ENCODE measurements at places on chromosomes 3 and 15. TPM values are rescaled to one million over a fixed set of nuclear protein-coding genes. Genes with fewer than 3 reads are reported as not detected.
A peak's percentile ranks its signal among the peaks of the same experiment; 100 is the strongest.

GRCh38 chr3:53151870-53152660, 8.9 kb upstream of the PRKCD start:
- no peak for DNase-seq

- no peak for DNase-seq
Observed at GRCh38 chr3:115021061-115021460, 126.0 kb downstream of the ZBTB20 start.

DNA sequence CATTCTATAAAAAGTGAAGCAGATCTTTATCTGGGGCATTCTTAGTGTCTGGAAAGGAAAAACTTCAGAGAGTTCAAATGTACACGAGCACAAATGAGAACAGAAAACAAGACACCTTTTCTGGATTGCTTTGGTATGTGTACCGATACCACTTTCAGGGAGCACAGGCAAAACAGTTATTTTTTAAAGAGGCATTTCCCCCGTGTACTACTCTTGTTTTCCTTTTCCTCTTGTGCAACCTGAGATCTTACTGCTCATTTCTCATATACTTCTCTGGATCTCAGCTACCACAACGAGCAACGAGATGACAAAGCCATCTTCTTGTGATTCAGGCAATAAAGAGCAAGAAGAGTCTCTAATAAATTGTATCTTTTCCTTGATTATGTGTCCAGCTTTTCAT, 463.6 kb downstream of the SHQ1 start:
- DNase-seq = no peak

GRCh38 chr3:126440709-126440995, 35.0 kb downstream of the ZXDC start:
- no peak for DNase-seq

DNA sequence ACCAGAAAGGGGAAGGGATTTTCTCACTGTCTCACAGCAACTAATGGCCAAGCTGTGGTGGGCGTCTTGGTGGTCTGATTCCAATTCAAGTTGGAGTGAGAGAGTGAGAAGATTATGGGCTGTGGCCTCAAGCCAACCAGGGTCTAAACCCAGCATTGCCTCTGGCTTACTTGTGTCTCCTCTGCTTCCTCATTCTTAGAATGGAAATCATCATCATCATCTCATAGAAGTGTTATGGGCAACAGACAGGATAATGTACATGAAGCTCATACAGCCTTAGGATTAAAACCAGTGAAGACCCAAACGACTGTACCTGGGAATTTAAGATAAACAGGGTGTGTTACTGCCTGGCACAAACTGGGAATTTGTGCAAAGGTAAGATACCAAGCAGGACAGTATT, 29.1 kb upstream of the IREB2 start:
- DNase-seq = no peak

DNA sequence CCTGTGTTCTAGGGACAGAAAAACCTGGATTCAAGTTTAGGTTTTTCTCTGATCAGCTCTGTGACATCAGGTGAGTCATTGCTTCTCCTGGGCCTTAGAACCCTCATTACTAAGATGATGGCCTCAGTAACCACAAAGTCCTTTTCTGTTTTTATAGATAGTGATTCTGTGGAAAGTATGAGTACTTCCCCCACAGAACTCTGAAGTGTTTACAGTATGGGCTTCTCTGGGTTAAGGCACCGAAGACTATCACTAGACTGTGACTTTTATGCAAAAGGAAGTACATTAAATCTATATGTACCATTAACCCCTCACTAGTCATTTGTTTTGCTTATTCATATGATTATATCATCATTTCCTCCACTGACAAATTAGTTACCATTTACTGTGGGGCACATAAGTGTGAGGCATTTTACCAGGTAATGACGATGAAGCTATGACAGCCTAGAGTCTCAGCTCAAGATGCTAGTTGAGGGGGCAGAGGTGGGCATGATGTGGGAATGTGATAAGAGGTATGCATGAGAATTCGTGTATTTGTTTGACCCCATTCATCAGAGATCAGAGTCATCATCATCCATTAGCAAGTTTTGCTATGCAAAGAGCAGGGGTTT, 15.0 kb upstream of the RORA start:
- no peak for DNase-seq

SH3GL3 gene
- total RNA-seq = 1.4 TPM

- DNase-seq = no peak
Observed at GRCh38 chr3:105746231-105746996, 122.4 kb downstream of the CBLB start.

SYNM gene
- total RNA-seq = 3.5 TPM

RAD51 gene
- 29.2 TPM for total RNA-seq

DNA sequence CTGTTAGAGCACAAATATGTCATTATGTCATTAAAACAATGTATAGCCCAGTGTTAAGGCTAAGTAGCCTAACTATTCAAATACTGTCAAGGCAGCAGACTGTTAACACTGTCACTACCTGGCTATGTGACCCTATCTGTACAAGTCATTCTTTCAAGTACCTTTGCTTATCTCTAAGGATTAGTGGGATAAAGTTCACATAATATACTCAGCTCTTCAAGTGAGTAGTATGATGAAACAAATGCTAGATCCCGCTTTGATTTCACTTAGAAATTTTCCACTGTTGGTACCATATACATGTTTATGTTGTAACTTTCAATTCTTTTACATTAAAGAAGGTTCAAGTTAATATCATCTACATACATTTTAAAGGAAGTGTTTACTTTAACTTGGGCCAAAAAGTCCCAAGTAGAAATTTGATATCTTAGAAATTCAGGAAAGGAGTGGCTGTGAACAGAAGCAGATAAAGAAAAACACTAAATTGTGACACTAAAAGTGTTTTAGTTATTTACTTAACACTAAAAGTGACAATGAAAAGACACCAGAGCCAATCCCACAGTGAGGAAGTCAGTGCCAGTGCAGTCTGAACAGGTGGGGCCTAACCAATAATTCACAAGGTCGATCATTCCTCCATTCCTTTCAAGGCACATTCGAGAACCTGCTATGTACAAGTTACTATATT, 4.8 kb upstream of the RFX7 start:
- DNase-seq = no peak

GOLGA8M gene
- total RNA-seq = 0.82 TPM

TUSC7 gene
- total RNA-seq = not detected

DNA sequence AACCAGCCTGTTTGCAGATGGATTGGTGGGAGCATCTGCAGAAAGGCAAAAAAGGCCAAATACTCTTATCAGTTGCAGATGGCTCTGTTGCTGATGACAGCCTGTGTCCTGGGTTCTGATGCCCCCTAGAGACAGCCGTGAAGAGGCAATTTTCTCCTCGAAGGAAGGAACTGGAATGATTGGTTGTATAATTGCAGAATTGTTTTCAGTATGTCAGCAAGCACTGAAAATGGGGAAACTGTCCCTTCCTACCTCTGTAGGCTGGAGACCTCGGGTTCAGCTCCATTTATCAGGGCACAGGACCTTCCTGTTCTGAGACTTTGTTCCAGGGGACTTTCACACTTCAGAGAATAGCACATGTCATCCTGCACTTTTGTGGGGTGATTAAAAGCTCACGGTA, 103.0 kb downstream of the PGPEP1L start:
- peak; percentile 12 for DNase-seq

WWTR1 gene
- 34.5 TPM for total RNA-seq

DNA sequence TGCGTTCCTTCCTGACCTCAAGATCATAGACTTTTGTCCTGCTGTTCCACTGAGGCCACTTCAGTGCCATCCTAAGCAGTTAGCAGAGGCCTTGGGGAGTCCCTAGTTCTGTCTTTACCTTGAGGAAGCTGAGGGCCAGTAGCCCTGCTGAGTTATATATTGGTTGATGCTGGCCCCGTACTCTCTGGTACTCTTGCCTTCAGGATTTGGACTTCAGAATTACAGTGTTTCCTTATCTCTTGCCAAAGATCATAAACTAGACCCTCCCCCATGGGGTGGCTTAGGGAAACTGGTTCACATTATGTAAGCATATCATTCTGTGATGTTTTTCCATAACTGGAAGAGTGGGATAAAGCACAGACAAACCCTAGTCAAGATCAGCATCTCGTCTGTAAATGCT, 33.2 kb downstream of the KBTBD12 start:
- no peak for DNase-seq

PIF1 gene
- 53.2 TPM for total RNA-seq

DNA sequence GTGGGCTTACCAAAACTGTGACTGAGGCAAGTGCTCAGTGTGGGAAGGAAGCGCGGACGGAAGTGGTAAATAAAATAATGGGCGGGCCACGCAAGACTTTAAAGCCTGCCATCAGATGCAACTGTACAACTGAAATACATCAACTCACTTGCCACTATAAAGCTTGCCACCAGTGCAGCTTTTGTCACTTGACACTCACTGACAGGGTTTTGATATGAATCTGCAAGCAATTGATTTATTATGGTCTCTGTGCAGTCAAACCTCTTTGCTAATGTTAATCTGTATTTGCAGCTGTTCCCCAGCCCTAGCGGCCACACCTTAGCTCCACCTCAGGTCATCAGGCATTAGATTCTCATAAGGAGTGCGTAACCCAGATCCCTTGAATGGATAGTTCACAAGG, 2.3 kb upstream of the GFM1 start:
- no peak for DNase-seq

- DNase-seq = no peak
Observed at GRCh38 chr3:30188713-30189112, 417.7 kb upstream of the TGFBR2 start.

DNA sequence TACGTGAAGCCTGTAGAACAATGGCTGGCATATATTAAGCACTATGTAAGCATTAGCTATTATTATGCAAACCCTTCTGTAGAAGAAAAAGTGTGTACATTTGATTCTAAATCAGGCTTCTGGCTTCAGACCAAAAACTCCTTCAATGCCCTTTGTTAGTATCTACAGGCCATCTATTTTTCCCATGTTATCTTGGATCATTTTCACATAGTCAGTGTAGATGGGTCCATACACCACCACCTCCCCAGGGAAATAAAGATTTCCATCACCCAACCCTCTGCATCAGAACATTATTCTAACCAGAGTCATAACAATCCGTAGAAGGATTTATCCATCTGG, 8.0 kb upstream of the KLHL6 start:
- DNase-seq = no peak

DNA sequence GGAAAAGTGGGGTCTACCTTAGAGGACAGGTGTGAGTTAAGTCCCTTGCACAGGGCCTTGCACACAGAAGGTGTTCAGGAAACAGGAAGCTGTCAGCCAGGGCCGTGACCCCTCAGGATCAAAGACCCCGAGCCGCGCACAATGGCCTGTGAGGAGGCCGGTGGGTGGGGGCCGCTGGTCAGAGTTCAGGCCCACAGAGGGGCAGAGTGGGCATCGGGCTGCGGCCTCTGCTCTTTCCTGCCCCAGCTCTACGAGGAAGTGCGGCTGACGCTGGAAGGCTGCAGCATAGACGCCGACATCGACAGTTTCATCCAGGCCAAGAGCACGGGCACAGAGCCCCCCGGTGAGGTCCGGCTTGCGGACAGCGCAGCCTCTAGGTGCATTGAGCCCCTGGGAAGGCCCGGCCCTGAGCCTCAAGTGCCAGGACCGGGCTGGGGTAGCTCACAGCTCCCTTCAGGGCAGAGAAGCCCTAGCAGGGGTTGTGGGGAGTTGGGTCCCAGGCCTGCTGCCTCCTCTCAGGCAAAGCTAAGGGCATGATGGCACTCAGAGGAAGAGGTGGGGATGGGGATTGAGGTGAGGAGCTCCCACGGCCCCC, 37.2 kb downstream of the PSTPIP1 start:
- no peak for DNase-seq

GAP43 gene
- 42.9 TPM for total RNA-seq

DNA sequence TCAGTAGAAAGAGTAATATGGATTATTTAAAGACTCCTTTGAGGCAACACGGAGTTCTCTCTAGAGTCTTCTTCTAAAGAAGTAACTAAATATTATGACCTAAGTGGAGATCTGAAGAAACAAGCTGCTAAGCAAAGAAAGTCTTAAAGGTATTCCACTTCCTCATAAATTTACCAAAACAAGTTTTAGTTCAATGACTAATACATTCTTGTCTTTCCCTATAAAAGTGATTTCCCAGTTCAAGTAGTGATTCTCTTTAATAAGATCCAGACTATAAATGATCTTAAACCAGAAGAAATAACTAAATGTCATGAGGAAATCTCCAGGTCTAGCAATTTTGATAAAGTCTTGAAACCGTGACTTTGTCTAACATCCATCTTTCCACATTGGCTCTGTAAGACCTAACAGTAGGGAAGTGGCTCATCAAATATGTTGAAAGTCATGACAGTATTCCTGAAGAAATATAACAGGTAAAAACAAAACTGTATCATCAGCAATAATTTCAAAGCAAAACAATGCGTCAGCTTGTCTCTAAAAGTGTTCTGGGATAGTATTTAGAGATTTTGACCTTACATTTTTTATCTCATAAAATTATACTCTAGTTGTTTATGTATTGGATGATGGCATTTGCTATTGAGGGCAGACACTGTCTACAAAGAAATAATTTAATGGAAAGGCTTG, 51.8 kb upstream of the NEDD4 start:
- DNase-seq = no peak

ARHGEF26 gene
- total RNA-seq = 19.3 TPM

- DNase-seq = no peak
Observed at GRCh38 chr3:122966045-122966444, 61.5 kb downstream of the SEMA5B start.

GRCh38 chr3:8460815-8461456, 40.7 kb upstream of the LMCD1 start:
- DNase-seq = no peak

- no peak for DNase-seq
Observed at GRCh38 chr3:124605781-124606579, 124.3 kb upstream of the UMPS start.

MASP1 gene
- total RNA-seq = 1.4 TPM

DNA sequence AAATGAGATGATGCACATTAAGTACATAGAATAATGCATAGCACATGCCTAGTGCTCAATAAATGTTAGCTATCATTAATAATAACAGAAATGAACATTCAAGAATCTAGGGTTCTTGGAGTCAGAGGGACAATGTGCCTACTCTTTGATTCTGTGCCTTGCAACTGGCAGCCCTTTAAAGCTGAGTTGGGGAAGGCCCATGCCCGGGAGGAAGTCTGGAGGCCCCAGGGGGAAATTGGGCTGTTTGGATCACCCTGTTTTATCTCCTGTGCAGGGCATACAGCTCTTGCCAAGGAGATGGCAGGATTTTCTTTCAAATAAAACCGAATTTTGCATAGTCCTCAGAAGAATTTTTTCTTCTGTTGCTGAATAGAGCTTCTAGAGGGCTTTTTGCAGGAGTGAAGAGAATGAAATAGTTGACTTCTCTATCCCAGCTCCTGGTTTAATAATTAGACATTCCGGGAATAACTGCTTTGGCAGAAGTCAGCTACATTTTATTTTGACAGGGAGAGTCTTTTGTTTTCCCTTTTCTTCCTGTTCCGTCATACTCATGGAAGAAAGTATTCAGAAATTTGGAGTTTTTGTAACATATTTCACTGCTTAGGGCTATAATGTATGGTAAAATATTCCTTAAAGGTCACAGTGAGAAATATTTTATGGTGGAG, 18.0 kb upstream of the KCNAB1 start:
- no peak for DNase-seq

STX19 gene
- total RNA-seq = not detected

LRRIQ4 gene
- total RNA-seq = 0.16 TPM

GPR156 gene
- total RNA-seq = 2.4 TPM

GRCh38 chr3:98025392-98025945, 9.6 kb downstream of the GABRR3 start:
- no peak for DNase-seq

CTXND1 gene
- total RNA-seq = 1.3 TPM

- no peak for DNase-seq
Observed at GRCh38 chr15:78944202-78944625, 632 bp downstream of the CTSH start.

UCN2 gene
- 1.3 TPM for total RNA-seq

GRCh38 chr3:179150610-179151009, 2.5 kb downstream of the PIK3CA start:
- no peak for DNase-seq

IL16 gene
- total RNA-seq = 0.05 TPM

SYNPR gene
- not detected for total RNA-seq

Data from neural crest cell (in vitro differentiated cells).